ENCODE measurements at places on chromosomes 12 and 14.
A peak's percentile ranks its signal among the peaks of the same experiment; 100 is the strongest.

DNA sequence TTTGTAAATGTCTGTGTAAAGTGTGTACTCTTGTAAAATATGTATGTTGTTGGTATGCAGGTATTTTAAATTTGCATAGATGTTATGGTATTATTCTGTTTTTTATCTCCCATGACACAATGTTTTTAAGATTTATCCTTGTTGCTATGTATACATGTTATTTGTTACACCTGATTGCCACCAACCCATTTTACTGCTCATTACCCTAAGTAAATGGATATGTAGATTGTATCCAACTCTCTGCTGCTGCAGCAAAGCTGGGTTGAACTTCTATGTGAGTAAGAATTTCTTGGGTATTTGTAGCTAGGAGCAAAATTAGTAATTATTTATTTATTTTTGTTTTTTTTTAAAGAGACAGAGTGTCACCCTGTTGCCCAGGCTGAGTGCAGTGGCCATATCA lies 6.2 kb downstream of the APAF1 start:
- no peak for DNase-seq
- H3K36me3 ChIP-seq: peaks cover 22% of the 10 kb centered on the region
- no peaks in the 10 kb centered on the region for H3K4me1 ChIP-seq
- H3K27me3 ChIP-seq: no peaks in the 10 kb centered on the region
- no peak overlapping the region for H3K27ac ChIP-seq

DNA sequence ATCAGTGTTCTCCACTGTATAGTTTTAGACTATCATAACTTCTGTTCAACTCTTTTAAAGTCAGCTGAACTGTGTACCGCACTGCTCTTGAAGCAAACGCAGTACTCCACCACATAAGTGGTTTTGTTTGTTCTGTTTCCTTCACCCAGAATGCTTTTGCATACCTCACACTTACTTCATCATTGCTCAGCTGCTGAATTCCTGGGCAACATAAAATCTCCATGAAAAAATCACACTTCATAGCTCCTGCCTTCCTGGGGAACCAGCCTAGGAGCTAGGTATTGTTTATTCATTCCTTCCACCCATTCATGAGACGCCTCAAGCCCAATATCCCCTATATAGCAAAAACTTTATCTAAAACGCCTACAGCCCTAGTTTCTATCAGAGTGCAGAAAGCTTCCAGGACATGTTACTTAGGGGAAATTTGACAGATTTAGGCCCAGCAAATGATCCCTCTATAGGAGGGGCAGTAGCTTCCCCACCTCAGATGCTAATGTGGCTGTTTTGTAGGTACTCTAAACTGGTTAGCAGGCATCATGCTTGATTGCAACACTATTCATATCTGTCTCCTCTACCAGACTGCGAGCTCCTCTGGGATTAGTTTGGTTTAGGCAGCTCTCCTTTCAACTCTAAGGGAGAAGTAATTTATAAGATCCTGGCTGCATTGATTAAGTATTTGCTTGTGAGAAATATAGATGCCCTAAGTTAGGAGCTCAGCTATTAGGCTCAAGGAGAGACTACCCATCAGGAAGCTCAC lies 44.5 kb downstream of the LRRC9 start:
- peak overlapping the region; percentile 53 for H3K4me3 ChIP-seq
- no peaks in the 10 kb centered on the region for H3K36me3 ChIP-seq
- no peak overlapping the region for H3K27ac ChIP-seq

GRCh38 chr14:69518289-69519101 lies 34.0 kb downstream of the PLEKHD1 start:
- no peaks in the 10 kb centered on the region for H3K4me1 ChIP-seq
- H3K27ac ChIP-seq: no peak overlapping the region
- H3K36me3 ChIP-seq: no peaks in the 10 kb centered on the region

DNA sequence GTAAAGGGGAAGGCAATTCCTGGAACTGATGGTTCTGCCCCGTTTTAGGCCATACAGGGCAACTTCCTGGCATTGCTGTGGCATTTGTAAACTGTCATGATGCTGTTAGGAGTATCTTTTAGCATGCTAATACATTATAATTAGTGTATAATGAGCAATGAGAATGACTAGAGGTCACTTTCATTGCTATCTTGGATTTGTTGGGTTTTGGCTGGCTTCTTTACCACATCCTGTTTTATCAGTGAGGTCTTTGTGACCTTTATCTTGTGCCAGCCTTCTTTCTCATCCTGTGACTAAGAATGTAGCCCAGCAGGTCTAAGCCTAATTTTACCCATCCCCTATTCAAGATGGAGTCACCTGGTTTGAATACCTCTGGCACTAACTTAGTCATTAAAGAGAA lies 51.2 kb downstream of the TESPA1 start:
- H3K4me3 ChIP-seq: no peak overlapping the region
- peaks cover 5% of the 10 kb centered on the region for H3K27me3 ChIP-seq
- no peak overlapping the region for H3K27ac ChIP-seq

DNA sequence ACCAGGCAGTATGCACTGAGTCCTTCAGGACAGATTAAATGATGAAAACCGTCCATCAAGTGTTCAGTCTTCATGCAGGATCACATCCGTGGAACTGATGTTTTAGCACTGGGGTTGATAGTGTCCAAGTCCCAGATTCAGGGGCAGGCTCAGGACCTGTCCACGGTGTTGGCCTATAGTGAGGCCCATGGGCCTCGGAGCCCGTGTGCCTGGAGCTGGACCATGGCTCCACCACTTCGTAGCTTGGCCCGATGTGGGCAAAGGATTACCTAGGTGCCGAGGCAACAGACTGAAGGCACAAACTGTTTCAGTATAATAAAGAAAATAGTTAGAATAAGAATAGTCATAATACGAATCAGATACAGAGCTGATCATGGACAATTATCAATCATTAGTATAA lies 41.8 kb downstream of the DDX51 start:
- peaks cover 23% of the 10 kb centered on the region for H3K36me3 ChIP-seq
- no peaks in the 10 kb centered on the region for H3K27me3 ChIP-seq
- H3K4me1 ChIP-seq: no peaks in the 10 kb centered on the region
- H3K27ac ChIP-seq: no peak overlapping the region
- no peak overlapping the region for H3K4me3 ChIP-seq

All from SK-N-SH (cell line).